Right ventricle myocardium inferior (tissue), 1 donor: ENCODE measurements at places on chromosomes 4 and X. TPM values are rescaled to one million over a fixed set of nuclear protein-coding genes. Genes with fewer than 3 reads are reported as not detected.

The AADAT gene
- total RNA-seq = 1.4 TPM

The KCND1 gene
- total RNA-seq = 0.68 TPM

The CFAP99 gene
- total RNA-seq = not detected

The CLDN34 gene
- total RNA-seq = not detected

GRCh38 chr4:123350191-123350544, 46.4 kb upstream of the SPRY1 start:
- no peak for DNase-seq

DNA sequence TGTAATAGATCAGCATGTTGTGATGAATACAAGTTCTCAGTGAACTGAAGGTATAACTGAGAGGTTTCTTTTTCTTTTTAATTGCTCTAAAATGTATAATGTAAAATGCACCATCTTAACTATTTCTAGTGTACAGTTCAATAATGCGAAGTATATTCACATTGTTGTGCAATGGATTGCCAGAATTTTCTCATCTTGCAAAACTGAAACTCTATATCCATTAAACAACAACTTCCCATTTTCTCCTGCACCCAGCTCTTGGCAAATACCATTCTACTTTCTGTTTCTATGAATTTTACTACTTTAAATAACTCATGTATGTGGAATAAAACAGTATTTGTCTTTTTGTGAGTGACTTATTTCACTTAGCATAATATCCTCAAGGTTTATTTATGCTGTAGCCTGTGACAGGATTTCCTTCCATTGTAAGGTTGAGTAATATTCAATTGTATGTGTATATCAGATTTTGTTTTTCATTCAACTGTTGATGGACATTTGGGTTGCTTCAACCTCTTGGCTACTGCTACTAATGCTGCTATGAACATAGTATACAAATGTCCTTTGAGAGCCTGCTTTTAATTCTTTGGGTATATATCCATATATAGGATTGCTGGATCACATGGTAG, 53.5 kb upstream of the NPFFR2 start:
- no peak for DNase-seq

- no peak for DNase-seq
These were observed at the start of gene TRIML2 for GRCh38 chr4:188109157-188109755. TSS of gene TRIML2 (minus strand) at chr4:188109603. CDS start at chr4:188105368, 4,235 bp downstream.

DNA sequence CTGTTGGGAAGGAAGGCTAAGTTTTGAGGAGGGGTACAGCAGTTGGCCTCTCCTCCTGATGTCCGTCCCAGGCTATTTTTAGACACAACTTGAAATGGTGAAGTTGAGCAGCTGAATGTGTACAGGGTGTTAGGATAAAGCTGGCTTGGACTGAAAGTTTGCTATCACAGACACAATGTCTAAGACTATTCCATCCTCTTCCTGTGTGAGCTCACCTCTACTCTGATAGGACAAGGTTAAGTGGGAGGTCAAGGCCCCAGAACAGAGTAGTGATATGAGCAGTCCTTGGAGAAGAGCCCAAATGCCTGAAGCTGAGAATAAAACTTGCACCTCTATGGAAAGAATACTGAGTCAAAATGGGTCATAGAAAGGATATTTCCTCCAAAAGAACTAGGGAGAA, 4.1 kb downstream of the ATP1B4 start:
- DNase-seq = no peak

- DNase-seq = no peak
These were observed 53.6 kb downstream of the KLHL13 start for GRCh38 chrX:118062817-118063615.

- no peak for DNase-seq
These were observed 32.9 kb downstream of the SLC2A9 start for GRCh38 chr4:9988363-9988749.

GRCh38 chr4:5816851-5817375, 76.0 kb downstream of the CRMP1 start:
- no peak for DNase-seq
